ENCODE measurements at places on chromosomes 7 and 10. TPM values are rescaled to one million over a fixed set of nuclear protein-coding genes. Genes with fewer than 3 reads are reported as not detected.

ANKRD61 gene
- polyA plus RNA-seq: not detected

PRSS2 gene
- not detected for polyA plus RNA-seq

SEMA3D gene
- polyA plus RNA-seq: 0.99 TPM

FAM24B gene
- polyA plus RNA-seq: 8.3 TPM

AKR1C3 gene
- polyA plus RNA-seq: 0.58 TPM

SPDYE2 gene
- polyA plus RNA-seq: 0.58 TPM

PRSS1 gene
- polyA plus RNA-seq: not detected

ASB10 gene
- polyA plus RNA-seq: not detected

Measured in naive B cell (primary cell).